ENCODE measurements at places on chromosomes 11 and 22. TPM values are rescaled to one million over a fixed set of nuclear protein-coding genes. Genes with fewer than 3 reads are reported as not detected.

Gene C11orf86
- 0.64 TPM for total RNA-seq

Gene MIOX
- total RNA-seq: not detected

Gene MYRF
- 0.42 TPM for total RNA-seq

Gene APLP2
- 298 TPM for total RNA-seq

Gene ACTN3
- 0.10 TPM for total RNA-seq

Gene MTNR1B
- total RNA-seq: not detected

Gene FXYD6
- 21.5 TPM for total RNA-seq

Gene MYBPC3
- 0.48 TPM for total RNA-seq

Gene MRGPRF
- total RNA-seq: 29.8 TPM

Gene OR52I1
- total RNA-seq: not detected

Gene SEC14L6
- total RNA-seq: not detected

Gene SCO2
- total RNA-seq: 9.6 TPM

Gene CSNK2A3
- 2.0 TPM for total RNA-seq

Gene RAB36
- 3.2 TPM for total RNA-seq

Gene MOGAT2
- total RNA-seq: 0.32 TPM

Gene SYT13
- total RNA-seq: not detected

Gene RAG2
- total RNA-seq: not detected

Gene EXPH5
- 0.87 TPM for total RNA-seq

Gene KCNJ1
- not detected for total RNA-seq

Gene RNF214
- 21.9 TPM for total RNA-seq

Gene KIF18A
- total RNA-seq: 0.32 TPM

Gene PKDREJ
- not detected for total RNA-seq

Gene DENND6B
- 2.2 TPM for total RNA-seq

Gene MMP27
- total RNA-seq: not detected

Gene UBQLNL
- 0.19 TPM for total RNA-seq

Gene TUB
- 5.9 TPM for total RNA-seq

Gene VWA5A
- 14.6 TPM for total RNA-seq

Gene ZNF195
- total RNA-seq: 20.0 TPM

Gene CRELD2
- 36.5 TPM for total RNA-seq

Gene GSTT4
- not detected for total RNA-seq

All from mesenteric fat pad (tissue), 1 donor.